ENCODE measurements at places on chromosomes 16 and 17.

GRCh38 chr16:46801428-46802049 is 29.4 kb downstream of the C16orf87 start:
- DNase-seq, result no peak

DNA sequence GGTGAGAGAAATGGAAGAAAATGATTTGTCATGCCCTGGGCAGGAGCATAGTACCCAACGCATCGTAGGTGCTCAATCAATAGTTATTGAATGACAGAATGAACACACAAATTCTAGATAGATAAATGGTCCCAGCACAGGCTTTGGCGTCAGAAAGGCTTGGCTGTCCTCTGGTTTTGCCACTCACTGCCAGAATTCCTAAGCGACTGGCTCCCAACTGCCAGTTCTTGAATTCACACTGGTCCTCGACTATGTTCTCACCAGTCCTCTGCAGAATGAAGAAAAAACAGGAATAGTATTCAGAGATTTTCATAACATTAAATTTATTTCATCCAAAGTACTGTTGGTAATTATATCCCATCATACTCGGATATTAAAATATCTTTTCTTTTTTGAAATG is 163.1 kb upstream of the NOL11 start:
- no peak for DNase-seq

DNA sequence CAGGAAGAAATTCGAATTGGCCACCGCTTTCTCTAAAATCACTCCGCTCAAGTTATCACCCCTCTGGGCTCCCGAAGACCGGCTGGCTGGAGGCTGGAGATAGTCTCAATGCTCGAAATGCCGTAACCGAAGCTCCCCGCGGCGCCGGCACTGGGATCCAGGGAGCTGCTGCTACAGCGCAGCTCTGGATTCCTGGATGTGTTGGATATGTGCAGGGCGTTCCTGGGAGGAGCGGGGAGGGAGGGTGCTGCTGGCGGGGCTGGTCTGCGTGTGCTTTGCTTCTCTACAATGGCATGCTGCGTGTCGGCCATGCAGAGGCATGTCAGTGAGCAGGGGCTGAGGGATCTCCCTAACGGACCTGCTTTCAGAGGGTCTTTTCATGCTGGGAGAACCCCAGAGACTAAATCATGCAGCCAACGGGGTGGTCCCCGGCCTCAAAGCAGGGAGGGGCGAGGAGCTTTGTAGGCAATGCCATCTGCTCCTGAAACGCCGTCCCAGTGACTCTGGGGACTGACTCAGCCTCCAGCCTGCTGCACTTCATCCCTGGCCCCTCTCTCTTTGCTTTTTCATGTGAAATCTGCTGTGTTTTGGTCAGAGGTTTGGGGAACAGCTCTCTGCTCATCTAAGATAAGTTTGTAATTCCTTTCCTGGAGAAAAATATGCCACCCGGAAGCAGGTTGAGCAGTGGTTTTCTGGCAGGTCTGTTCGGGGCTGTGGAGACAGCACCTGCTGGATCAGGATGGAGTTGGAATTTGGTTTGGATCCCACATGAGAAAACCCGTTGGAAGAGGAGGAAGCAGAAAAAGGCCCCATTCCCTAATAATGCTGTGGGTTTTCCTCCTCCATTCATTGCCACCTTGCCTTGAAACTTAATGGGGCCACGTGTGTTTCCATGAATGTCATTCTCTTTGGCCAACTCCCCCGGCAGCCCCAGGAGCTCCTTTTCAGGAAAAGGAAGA is 311.4 kb downstream of the SEC14L1 start:
- DNase-seq, result no peak

GRCh38 chr17:27207073-27207513 is 86.8 kb upstream of the WSB1 start:
- no peak for DNase-seq

GRCh38 chr16:88435437-88436355 is 17.4 kb upstream of the ZFPM1 start:
- DNase-seq, result no peak
